Activated CD4-positive, alpha-beta T cell treated with anti-CD3 and anti-CD28 coated beads, Interleukin-2, amount 50 U/mL, for 1 hour (primary cell): ENCODE measurements at places on chromosomes 7 and 10.

GRCh38 chr10:43318976-43319960 lies 52.2 kb upstream of the FXYD4 start:
- DNase-seq: no peak

DNA sequence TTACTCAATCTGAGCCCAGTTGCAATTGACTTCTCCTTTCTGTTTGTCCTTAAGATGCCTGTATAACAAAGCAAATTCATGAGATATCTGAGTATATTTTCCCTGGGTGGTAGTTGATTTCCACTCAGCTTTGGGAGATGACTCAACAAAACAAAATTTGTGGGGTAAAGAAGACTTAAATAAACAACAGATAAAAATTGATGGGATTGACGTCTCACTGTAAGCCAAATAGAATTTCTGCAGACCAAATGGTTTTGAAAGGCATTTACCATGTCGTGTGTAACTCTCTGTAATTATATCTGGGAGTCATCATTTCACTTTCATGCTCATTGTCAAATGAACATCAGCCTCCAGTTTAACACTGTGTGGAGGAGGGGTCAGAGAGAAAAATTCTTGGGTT lies 255.4 kb upstream of the MYO3A start:
- no peak for DNase-seq

DNA sequence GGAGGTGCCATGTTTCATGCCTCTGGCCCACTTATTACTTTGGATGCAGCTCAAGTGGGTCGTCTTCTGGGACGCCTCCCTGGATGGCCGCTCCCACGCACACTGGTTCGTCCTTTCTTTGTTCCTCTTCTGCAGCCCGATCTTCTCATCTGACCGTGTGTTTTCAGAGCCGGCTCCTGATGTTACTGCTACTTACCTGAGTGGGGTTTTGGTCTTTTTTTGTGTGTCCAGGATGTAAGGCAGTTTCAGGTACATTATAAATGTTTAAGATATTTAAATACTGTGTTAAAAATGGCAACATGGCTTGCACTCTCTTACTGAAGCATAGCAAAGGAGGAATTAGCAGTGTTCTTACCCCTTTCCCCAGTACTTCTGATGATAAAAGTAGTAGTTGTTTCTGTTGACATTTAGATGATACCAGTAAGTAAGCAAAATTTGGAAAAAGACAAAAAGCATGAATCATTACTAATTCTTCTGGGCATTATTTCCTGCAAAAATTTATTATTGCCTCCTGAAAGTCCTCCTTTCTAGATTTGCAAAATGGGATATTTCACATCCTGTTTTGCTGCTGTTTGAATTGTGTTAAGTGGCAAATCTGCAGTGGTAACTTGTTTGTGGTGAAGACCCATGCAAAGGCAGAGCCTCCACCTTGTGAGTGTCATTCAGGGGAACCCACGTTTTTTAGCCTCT lies 59.4 kb downstream of the SHH start:
- no peak for DNase-seq

DNA sequence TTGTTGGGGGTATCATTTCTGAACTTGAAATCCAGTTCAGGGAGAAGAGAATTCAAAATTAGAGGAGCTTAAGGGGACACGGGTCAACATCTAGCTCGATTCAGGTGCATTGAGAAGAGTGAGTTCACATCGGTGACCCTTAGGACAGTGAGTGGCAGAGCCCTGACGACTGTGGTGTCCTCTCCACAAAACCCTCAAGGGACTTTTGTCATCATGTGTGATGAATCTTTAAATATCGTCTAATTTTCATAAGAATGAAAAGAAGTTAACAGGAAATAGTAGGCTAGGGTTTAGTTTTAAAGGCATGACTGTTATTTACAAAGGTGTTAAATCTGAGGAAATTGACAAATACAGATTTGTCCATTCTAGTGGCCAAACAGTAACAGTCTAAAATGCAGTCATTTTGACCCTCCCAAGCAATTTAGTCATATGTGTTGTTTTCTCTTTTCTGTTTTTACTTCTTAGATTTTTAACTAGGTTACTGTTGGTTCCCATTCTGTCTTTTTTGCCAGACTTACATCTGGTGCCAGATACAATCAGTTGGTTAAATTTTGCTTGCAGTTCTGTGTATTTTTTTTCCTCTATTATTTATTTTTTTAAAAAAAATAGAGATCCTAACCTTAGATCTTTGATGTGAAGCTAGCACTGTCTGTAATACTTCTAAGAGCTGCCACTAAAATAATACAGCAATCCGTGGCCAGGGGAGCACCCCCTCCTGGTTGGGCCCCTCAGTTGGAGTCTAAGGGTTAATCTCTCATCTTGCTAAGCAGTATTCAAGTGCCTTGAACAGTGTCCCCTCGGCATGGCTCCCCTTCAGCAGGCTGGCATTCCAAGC lies 34.9 kb upstream of the SH2B2 start:
- DNase-seq: no peak

DNA sequence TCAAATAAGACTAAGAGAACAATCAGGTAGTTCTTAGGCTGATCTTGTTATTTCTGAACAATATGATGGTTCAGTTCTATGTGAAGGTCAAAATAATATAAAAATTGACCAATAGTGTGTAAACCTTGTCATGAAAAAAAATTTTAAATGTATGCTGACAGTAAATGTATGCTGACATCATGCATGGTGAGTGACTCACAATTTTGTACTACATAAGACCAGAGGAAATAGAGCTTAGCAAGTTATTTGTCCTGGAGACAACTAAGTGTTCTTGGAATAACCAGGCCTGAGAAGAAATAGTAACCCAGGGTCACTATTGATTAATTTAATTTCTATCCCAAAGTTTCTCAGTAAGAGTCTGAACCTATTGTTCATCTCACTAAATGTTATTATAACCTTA lies 182.2 kb upstream of the PCDH15 start:
- DNase-seq: no peak

DNA sequence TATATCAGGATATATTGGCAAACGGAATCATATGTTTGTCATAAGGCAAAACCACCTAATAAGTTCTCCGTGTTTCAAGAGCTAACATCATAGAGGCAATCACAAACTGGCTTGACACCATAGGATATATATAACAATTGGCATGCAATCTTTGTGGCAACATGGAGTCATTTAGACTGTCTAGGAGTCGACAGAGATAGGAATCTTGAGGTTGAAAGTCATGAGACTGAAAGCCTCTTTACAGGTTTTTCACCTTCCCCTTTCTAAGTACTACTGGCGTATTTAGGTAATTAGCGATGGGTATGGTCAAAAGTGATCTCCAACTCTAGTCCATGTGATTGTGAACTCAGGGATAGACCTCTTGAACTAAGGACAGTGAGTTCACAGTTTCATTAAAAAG lies 63.7 kb downstream of the THSD7A start:
- no peak for DNase-seq

DNA sequence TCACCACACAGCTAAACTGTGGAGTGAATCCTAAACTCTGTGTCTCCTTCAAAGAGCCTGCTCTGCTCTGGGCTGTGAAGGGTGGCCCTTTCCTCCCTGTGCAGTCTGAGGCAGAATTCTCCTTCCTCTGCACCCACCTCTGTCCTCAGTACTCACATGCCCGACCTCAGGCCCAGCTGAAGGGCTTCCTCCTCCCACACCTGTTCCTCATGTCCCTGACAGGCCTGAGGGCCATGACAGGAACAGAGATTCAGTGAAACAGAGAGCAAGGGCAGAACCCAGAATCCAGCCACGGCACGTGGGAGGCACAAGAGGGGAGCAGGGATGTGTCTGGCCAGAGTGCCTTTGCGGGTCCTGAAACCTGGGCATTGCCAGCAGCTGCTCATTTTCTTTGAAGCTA lies 13.9 kb downstream of the CREB3L2 start:
- no peak for DNase-seq

GRCh38 chr7:51262796-51263531 lies 53.6 kb downstream of the COBL start:
- no peak for DNase-seq

DNA sequence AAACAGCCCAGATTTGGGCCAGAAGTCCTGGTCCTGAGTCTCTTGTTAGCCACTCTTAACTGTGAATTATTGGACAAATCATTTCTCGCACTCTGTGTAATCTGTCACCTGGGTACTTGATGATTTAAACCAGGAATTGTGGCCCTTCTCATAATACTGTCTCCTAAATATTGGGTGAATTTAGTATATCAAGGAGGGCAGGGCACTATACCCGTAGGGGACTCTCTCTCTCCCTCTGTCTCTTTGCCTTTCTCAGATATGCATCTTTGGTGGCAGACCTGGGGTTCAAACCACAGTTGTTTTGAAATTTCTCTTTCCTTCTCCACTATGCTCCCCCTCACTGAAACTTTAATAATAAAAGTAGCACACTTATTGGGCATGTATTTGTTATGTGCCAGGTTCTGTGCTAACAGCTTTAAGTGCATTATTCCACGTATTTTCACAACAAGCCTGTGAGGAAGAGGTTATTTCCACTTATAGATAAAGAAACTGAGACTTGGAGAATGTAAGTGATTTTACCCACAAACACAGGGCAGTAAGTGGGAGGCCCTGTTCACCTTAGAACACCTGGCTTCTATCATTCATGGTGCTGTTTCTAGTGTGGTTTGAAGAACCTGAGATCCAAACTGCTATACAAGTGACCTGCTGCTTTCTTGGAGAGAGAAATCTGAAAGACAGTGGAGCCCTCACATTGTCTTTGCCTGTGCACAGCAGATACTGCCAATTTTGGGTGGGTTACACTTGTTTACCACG lies 11.8 kb downstream of the FAS start:
- no peak for DNase-seq

- DNase-seq: no peak
Measured at GRCh38 chr7:123789817-123790216, 41.0 kb upstream of the WASL start.

GRCh38 chr7:11193888-11194287 lies 220.2 kb downstream of the PHF14 start:
- DNase-seq: no peak

- no peak for DNase-seq
Measured at GRCh38 chr10:18886102-18886501, 162.5 kb upstream of the MALRD1 start.

DNA sequence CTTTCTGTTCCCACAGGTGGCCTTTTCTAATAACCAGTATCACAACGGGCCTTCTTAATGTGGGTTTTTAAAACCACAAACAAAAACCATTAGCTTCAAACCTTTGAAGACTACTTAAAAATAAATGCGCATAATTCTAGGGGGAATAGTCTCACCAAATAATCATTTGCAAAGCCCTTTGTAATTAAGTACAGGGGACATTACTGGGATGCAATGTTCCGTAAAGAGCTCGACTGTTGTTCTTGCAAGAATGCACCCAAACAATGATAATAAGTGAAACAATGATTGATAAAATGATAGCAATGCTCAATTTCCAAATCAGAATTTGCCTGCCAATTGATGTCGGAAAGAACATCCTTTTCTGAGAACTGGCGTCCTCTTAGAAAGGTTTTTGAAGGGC lies 589.1 kb upstream of the ADARB2 start:
- DNase-seq: no peak

DNA sequence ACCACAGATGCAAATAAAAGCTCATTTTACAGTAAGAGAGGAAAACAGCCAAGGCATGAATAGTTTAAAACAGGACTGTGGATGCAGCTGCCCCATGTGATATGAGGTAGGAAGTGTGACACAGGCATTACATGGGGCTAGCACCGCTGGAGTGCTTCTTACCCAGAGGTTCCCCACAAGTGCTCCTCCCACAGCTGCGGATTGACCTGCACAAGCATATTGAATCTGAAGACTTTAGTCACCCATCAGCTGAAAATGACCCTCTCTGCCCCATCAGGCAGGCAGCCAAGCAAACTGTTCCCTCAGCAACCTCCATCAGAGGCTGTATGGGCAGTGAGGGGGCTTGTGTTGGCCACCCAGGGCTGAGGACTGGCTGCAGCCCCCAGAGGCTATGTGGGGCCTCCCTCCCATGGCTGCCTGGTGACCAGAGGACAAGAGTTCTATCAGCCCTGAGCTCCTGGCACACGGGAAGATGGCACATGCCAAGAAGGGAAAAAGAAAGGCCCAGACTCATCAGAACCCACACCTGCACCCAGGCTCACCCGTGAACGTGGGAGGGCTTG lies 98.7 kb downstream of the TCERG1L start:
- DNase-seq: no peak

GRCh38 chr7:140245611-140246105 lies 68.9 kb upstream of the KDM7A start:
- no peak for DNase-seq

GRCh38 chr10:130043491-130043890 lies 67.1 kb downstream of the C10orf143 start:
- DNase-seq: no peak

GRCh38 chr10:132798876-132799275 lies 12.9 kb upstream of the NKX6-2 start:
- no peak for DNase-seq

DNA sequence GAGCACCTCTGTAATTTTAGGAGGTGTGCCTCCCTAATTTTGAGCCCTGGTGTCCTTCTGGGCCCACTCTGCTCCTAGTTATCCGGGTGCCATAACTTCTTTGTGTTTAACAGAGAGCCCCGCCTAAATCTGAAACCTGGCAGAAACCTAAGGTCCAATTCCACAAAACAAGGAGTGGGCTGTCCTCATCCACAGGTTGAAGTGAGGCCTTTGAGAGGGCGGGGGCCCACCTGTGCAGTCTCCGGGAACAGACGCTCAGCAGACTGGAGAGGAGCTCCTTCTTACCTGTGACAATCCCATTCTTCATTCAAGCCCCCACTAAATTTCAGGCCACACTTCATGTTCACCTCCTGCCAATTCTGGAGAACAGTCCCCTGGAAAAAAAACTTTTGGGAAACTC lies 10.9 kb downstream of the TMEM72 start:
- no peak for DNase-seq

- no peak for DNase-seq
Measured at GRCh38 chr7:118642396-118642795, 417.9 kb downstream of the ANKRD7 start.

DNA sequence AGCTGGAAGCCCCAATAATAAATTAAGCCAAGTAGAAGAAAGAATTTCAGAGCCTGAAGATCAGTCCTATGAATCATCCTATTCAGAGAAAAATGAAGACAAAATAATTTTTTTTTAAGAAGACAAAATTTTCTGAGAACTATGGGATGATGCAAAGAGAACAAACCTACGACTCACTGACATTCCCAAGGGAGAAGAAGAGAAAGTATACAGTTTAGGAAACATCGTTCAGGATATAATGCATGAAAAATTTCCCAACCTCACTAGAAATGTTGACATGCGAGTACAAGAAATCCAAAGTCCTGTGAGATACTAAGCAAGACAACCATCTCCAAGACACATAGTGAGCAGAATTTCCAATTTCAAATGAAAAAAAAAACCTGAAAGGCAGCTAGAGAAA lies 150.5 kb downstream of the THSD7A start:
- no peak for DNase-seq

GRCh38 chr10:12960941-12961340 lies 40.6 kb downstream of the CCDC3 start:
- no peak for DNase-seq

GRCh38 chr7:7732621-7733281 lies 14.3 kb upstream of the RPA3 start:
- DNase-seq: no peak

- DNase-seq: no peak
Measured at GRCh38 chr10:79003183-79004100, 65.3 kb upstream of the ZMIZ1 start.

GRCh38 chr7:44587843-44588711 lies 6.0 kb upstream of the TMED4 start:
- DNase-seq: peak; percentile 61
